ENCODE measurements at places on chromosomes 7 and 10.

GRCh38 chr10:43573250-43574000 is 991 bp downstream of the ZNF239 start:
- DNase-seq: no peak

DNA sequence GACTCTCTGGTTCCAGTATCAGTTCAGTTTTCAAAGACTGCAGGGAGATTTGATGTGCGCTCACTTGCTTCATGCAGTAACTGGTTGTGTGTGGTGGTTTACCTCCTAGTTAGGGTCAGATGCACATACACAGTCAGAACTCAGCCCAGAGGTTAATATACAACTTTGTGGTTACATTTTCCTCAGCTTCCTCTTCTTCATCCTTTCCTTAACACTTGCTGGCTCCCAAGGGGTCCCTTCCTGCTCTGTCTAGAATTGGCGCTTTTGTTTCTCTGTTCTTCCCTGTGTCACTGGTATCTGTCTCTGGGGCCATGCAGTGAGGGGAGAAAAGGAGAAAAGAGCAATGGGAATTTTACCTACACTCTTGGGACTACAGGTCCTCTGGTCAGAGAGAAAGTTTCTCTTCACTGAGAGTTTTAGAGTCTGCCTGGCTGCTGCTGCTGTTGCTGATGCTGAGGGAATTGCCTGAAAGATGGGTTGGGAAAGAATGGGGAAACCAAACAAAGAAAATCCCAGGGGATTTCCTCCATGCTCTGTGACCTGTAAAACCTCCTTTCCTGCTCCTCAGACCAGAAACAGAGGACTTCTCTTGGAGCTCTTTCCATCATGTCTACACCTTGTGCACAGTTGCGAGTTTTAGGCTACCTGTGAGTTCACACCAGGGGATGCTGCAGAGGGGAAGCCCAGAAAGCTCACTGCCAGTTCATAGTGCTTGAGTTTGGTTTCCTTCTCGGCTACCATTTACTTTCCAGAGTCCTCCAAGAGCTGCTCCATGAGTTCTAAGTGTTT is 74.6 kb downstream of the WDFY4 start:
- no peak for DNase-seq

DNA sequence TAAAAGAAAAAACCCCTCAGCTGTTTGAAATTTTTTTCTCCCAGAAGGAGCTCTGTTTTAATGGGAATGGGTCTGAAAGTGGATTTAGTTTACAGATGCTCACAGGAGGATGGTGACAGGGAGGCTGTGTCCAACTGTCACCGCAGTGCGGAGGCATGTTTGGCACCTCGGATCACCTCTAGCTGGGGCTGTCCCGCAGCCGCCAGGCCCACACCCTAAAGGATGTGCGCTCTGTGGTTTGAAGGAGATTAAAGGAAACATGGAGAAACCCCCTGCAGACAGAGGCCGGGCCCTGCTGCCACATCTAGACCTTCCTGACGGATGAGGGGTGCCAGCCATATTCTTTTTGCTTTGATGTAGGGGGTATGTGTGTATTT is 160.6 kb downstream of the DNAJB6 start:
- no peak for DNase-seq

DNA sequence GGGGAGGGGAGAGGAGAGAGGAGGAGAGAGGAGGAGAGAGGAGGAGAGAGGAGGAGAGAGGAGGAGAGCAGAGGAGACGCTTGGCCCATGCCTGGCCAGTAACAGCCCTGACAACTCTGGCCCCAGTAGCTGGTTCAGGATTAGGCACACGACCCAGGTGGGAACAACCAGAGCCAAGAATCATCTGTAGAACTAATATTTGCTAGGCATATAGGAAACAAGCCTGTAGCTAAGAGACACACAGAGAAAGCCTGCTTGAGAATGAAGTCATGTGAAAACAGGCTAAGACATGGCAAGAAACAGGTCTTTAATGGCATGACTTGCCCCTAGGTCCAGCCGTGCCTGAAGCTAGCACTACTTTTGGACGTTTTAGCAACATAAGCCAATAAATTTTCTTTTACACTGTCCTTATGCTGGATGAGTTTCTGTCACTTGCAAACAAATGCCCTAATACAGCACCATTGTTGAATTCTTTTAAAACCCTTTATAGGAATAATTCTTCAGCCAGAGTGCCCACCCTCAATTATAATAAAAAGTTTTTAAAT is 17.5 kb downstream of the OSBPL3 start:
- DNase-seq: no peak

DNA sequence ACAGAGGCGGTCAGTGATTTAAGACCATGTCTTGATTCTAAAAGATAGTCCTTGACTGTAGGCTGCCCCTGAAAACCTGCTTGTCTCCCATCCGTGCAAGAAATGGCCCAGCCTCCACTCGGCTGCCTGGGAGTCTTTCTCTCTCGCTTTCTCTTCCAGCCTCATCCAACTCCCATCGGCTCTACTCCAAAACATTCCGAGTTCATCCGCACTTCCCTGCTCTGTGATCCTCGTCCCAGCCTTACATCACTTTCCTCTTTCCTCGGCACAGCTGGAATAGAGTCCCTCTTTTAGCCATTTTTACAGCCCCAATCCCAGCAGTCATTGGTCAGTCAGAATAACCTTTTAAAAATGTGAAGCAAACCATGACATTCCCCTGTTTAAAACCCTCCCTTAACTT is 135.1 kb downstream of the TAX1BP1 start:
- no peak for DNase-seq

DNA sequence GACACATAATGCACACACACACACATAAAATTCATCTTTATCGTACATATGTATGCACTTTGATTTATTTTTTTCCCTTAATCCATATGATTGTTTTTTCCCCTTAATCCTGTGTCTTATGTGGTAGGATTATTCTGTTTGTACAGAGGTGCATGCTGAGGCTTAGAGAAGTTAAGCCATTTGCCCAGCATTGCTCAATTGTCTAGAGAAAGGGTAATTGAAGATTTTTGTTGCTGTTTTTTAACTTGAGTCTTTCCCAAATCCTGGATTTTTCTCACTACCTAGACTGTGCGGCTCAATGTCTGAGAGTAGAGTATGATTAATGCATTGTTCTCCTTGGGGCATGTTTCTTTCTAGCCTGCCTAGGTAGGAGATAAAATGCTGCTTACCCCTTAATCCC is 35.0 kb downstream of the WBP1L start:
- DNase-seq: no peak

DNA sequence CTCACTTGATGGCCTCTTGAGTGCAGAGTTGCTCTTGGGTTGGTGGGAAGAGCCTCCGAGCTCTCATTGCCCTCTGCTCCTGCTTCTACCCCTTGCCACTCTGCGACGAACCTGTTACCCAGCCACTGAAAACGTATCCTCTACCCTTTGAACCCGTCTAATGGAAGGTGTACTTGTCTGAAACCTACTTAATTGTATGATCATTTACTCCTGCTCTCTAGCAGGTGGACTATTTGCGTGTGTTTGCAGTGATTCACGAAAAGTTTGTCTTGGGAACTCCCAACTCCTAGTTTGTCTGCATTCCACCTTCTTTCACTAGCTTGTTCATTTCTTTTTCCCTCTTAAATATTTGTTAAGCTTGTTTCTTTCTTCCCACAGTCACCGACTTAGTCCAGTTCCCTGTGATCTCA is 503 bp downstream of the CROT start:
- DNase-seq: no peak

- DNase-seq: peak; percentile 90
Measured at GRCh38 chr7:29177963-29178600, 16.5 kb upstream of the CHN2 start.

DNA sequence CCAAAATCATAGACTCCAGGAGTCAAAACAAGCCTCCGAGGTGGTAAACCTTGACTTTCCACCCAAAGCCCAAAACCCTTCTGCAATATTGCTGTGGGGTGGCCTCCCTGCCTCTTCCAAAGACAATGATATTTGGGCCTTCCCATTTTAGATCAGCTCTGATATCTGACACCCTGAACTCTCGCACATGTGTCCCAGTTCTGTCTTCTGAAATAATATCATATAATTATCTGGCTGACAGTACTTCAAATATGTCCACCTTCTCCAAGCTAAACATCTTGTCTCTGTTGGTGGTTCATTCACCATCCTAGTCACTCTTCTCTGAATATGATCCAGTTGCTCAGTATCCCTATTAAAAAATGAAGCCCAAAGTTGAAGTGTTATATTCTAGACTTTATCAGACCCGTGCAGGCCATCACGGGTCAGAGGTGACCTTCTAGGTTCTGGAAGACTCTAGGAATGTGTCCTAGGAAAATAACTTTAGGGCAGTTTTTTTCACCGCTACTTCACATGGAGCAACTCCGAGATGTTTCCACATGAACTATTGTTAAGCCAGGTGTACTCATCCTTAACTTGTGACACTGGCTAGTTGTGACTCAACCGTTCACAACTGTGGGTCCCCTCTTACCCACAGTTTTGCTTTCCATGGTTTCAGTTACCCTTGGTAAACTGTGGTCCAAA is 6.3 kb downstream of the TECTB start:
- no peak for DNase-seq

GRCh38 chr7:100572949-100573675 is 588 bp downstream of the SAP25 start:
- DNase-seq: no peak

DNA sequence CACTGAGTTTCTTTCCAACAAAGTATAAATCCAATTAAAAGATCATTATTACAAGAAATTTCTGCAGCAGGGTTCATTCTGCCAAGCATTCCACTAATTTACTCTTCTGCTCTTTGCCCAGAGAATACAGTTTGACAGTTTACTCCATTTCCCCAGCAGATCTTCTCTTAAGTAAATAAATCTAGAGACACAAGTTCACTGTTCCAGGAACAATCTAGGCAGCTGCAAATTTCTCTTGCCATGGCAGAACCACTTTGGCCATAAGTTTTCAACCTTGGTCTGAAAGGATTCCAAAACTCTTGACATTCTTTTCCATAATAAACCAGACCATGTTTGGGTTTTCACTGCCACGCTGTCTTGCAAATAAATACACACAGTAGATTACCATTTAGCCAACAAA is 11.5 kb downstream of the RGS10 start:
- no peak for DNase-seq

DNA sequence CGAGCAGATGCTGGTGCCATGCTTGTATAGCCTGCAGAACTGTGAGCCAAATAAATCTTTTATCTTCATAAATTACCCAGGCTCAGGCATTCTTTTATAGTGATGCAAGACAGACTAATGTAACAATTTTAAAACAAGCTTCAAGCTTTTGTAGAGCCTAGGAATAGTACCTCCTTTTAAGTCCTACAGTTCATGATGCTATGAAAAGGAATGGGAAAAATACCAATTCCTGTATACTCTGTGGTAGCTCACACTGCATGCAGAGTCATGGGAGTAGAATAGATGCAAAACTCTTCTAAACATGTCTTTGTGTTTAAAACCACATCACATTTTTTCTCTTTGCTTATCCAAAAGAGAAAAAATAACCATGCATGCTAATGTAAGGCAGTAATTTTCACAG is 66.6 kb upstream of the WNT16 start:
- DNase-seq: no peak

GRCh38 chr10:43939939-43940820 is 291.5 kb upstream of the ZNF32 start:
- no peak for DNase-seq

- no peak for DNase-seq
Measured at GRCh38 chr10:70412356-70412755, 8.4 kb downstream of the EIF4EBP2 start.

- no peak for DNase-seq
Measured at GRCh38 chr7:45118292-45118691, 6.8 kb upstream of the TBRG4 start.

GRCh38 chr10:60281331-60281730 is 108.3 kb downstream of the ANK3 start:
- peak; percentile 14 for DNase-seq

- DNase-seq: no peak
Measured at GRCh38 chr10:13062803-13063202, 37.2 kb upstream of the OPTN start.

GRCh38 chr7:108249453-108249852 is 119.3 kb upstream of the LAMB4 start:
- no peak for DNase-seq

DNA sequence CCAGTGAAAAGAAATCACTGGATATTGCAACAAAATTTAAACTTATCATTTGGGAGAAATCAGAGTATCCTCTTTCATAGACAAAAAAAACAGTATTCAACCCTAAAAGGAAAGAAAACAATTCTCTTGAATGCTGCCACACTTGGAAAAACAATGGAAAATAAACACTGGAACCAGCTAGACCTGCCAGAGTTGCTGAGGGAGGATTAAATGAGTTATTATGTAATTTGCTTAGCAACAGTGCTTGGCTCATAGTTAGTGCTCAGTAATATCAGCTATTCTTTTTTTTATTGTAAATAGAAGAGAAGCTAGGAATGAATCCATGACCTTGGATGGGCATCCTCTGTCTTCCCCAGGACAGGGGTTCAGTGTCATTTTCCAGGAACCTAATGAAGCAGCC is 11.0 kb upstream of the ZNF273 start:
- no peak for DNase-seq

- peak; percentile 82 for DNase-seq
Measured at GRCh38 chr10:95508730-95509129, 52.4 kb downstream of the SORBS1 start.

- peak; percentile 7 for DNase-seq
Measured at GRCh38 chr7:6198689-6199595, 73.5 kb downstream of the CYTH3 start.

GRCh38 chr10:103546401-103546800 is 52.9 kb downstream of the NEURL1 start:
- no peak for DNase-seq

- peak; percentile 78 for DNase-seq
Measured at GRCh38 chr10:80498833-80499741, 38.6 kb upstream of the SH2D4B start.

GRCh38 chr10:114115661-114116445 is 58.1 kb downstream of the CCDC186 start:
- DNase-seq: no peak

GRCh38 chr10:126062131-126063032 is 166.0 kb downstream of the FANK1 start:
- DNase-seq: peak; percentile 97

- DNase-seq: no peak
Measured at GRCh38 chr7:127254163-127254684, 1.5 kb upstream of the GRM8 start.
